HCEC 1CT (cell line): ENCODE measurements at places on chromosomes 2 and 18.

GRCh38 chr18:12863687-12864216 lies 20.3 kb downstream of the PTPN2 start:
- DNase-seq = no peak

DNA sequence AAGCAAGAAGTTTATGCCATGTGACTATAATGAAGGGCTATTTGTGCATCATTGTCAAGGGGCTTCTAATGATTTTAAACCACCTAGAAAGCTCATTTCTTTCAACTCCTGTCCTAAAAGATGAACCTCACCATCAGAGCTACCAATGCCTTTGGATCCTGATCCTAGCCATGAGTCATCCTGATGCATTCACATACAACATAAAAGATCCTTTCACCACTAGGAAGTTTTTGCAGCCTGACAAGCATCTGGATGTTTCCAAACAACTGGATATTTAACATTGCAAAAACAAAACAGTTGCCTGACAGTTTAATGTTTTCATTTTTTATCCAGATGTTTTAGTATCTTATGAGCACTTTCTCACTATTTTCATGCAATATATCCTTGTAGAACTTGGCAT lies 425.3 kb downstream of the MBD2 start:
- DNase-seq = peak; percentile 4

DNA sequence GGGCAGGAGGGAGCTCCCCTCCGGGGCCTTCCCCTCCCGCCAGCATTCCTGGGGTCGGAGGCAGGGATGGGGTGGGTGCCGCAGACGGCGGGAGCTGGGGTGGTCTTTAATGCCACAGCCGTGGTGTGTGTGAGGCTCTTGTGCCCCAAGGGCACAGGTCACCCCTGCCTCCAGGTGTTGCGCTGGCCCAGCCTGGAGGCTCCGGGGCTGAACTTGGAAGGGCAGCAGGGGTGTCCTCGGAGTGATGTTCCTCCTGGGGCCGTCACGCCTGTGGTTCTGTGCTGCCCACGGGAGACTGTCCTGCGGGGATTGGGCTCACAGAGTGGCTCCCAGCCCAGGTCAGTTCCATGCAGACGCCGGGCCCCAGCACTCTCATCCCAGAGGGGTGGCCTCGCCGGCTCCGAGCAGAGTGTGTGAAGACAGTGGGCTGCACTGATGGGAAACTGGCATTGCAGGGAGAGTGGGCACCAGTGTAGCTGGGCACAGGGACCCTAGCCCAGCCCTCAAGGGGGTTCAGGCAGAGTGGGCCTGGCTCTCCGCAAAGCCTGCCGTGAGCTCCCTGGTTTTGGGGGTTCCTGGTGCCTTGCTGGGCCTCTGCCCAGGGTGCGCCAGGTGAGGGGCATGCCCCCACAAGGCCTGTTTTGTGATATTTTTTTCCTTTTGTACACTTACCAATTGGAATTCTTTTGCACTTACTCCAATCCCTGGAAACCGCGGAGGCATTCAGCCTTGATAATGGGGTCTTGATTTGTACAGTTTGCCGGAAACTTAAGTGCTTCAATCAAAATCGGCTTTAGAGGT lies 56.7 kb downstream of the NFATC1 start:
- DNase-seq = no peak

GRCh38 chr18:10878703-10879102 lies 270.7 kb downstream of the PIEZO2 start:
- DNase-seq = no peak

- DNase-seq = peak; percentile 45
These were observed 21.2 kb upstream of the DARS1 start for GRCh38 chr2:136006658-136007057.

DNA sequence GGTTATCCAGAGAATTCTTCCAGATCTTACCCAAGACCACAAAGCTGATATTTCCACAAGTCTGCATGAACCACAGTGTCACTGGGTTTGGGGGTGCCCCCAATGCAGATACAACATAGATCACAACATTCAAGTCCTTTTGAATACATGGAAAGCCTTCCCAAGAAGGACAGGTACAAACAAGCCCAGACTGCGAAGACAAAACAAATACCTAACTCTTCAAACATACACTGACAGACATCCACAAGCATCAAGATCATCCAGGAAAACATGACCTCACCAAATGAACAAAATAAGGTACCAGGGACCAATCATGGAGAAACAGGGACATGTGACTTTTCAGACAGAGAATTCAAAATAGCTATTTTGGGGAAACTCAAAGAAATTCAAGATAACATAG lies 93.1 kb downstream of the MDH1 start:
- DNase-seq = no peak

- DNase-seq = no peak
These were observed 329.4 kb downstream of the DLGAP1 start for GRCh38 chr18:4125627-4126230.

- DNase-seq = no peak
These were observed 292.0 kb downstream of the ASXL3 start for GRCh38 chr18:33870059-33870458.

DNA sequence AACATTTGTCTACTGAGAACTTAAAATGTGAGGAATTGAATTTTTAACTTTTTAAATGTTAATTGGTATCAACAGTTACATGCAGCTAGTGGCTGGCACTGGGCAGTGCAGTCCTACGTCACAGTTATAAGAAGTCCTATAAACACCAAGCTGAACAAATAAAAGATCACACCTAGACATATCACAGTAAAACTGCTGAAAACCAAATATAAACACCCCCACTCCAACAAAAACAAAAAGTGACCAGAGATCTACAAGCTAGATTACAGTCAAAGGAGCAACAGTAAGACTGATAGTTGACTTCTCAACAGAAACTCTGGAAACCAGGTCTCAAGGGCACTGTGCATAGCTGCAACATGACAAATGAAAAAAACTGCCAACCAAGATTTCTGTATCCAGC lies 19.4 kb downstream of the TLK1 start:
- no peak for DNase-seq

- DNase-seq = no peak
These were observed 35.0 kb downstream of the CERKL start for GRCh38 chr2:181621779-181622490.

DNA sequence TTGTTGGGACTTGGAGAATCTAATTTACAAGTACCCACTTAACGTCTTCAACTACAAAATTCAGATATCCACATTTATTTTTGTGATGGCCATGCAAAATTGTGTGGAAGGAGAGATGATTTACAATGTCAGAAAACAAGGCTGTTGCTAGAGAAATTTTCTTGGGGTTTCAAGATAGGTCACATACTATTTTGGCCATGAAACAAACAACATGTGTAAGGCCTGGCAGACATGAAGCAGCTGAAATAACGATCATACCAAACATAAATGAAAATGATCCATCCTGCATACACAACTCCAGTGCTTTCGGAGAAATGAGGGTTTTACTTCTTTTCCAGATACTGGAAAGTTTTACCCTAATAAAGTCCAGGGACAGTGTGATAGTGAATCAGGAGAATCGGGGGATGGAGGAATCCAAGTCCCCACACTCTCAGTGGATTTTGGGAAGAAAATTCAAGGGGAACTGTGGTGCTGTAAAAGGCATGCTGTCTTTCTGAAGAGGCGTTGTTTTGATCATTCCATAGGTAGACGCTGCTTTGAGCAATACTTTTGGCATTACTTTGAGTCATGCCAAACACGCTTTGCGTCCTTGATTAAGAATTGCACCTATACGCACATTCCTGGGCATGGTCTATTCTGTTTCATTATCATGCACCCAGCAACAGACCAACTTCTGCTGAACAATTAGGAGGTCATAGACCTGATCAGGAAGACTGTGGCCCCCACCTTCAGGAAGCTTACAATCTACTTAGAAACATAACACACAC lies 79.4 kb downstream of the POU3F3 start:
- no peak for DNase-seq

- no peak for DNase-seq
These were observed 147.5 kb downstream of the RTN4 start for GRCh38 chr2:54902763-54903162.

DNA sequence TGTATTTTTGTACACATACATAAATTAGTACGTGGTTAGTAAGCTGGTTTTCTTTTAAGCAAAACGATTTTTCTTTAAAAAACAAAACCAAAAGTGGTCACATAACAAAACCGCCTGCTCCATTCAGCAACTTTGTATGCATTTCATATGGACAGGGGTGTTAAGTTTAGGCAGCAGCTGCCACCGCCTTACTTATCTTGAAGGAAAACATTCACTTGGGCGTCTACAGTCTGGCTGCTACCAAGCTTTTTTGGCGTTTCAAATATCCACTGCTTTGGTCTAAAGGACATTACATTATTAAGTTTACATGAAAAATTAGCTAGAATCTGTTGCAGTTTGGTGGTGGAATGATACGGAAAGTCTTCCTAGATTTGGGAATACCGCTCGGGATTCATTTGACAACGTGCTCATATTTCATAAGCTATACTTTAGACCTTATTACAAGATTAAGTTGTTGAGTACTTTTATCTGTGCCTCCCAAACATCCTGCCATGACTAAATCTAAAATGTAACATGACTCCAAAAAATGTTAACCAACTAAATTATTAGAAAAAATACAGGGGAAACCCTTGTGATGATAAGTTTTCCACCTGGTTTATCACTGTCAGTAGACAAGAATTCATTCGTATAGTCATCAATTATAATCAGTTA lies 214.8 kb downstream of the NEDD4L start:
- no peak for DNase-seq

GRCh38 chr2:231457101-231457500 lies 7.2 kb downstream of the NCL start:
- DNase-seq = peak; percentile 47

GRCh38 chr2:26189751-26190150 lies 16.9 kb downstream of the GAREM2 start:
- DNase-seq = no peak
